ENCODE measurements at places on chromosomes 4 and X.

- no peak for DNase-seq
These were observed 52.3 kb upstream of the NKX1-1 start for GRCh38 chr4:1458581-1458980.

DNA sequence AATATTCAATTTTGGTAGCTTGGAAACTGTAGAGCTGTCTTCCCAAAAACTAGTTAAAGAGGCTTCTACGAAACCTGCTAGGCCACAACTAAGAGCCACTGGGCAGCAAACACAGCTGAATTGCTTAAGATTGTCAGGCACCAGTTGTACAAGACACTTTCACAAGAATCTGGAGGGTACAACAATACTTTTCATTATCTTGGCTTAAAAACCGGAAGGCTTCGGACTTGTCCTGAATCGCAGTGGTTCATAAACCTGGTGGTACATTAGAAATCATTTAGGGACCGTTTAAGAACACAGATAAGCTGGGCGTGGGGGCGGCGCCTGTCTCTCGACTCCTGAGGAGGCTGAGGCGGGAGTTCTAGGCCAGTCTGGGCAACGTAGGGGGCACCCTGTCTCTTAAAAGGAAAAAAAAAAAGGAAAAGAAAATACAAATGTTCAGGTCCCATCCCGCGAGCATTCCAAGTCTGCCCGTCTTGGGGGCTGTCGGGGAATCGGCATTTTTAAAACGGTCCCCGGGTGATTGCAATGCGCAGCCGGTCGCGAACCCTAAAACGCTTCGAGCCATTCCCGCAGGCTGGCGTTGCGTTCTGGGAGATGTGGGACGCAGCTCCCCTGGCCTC is 763 bp downstream of the PYURF start:
- peak; percentile 52 for DNase-seq

GRCh38 chr4:177441061-177441802 is 1.0 kb downstream of the AGA start:
- DNase-seq: peak; percentile 6

- DNase-seq: no peak
These were observed 8.1 kb downstream of the ARHGAP36 start for GRCh38 chrX:131066237-131066636.

DNA sequence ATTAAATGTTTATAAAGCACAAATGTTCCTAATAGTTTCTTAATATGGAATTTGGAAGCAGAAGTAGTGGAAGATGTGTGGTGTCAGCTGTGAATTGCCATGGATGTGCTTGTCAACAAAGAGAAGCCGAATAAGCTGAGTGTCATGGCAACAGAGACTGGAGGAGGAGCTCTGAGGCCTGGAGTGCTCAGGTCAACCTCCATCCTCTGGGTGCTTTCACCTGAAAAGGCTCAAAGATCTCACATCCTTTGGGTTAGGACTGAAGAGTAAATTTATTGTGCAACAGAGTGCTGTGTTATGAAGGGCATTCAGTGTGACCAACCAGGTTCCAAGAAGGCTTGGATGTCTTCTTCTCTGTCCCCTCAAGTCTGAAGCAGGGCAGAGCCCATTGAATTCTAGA is 18.7 kb downstream of the SGMS2 start:
- no peak for DNase-seq

DNA sequence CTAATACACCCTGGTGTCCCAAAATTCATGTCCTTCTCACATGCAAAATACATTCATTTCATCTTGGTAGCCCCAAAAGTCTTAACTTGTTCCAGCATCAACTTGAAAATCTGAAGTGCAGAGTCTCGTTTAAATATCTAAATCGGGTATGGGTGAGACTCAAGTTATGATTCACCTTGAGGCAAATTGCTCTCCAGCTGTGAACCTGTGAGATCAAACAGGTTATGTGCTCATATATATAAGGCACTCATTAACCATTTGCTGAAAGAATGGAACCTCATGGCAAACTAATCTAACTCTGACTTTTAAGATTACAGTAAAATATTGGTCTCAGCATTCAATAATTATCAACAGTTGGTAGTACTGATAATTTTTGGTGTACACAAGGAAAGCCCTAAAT is 55.5 kb downstream of the PDLIM5 start:
- DNase-seq: peak; percentile 37

GRCh38 chr4:10619220-10619619 is 65.3 kb downstream of the CLNK start:
- peak; percentile 38 for DNase-seq

Measured in mammary epithelial cell (primary cell).